ENCODE measurements at places on chromosomes 11 and 22. TPM values are rescaled to one million over a fixed set of nuclear protein-coding genes. Genes with fewer than 3 reads are reported as not detected.

- no peak for DNase-seq
Measured at GRCh38 chr22:21628386-21629254, 1.2 kb downstream of the YDJC start.

- DNase-seq = no peak
Measured at GRCh38 chr22:27504360-27505253, 296.9 kb downstream of the MN1 start.

DNA sequence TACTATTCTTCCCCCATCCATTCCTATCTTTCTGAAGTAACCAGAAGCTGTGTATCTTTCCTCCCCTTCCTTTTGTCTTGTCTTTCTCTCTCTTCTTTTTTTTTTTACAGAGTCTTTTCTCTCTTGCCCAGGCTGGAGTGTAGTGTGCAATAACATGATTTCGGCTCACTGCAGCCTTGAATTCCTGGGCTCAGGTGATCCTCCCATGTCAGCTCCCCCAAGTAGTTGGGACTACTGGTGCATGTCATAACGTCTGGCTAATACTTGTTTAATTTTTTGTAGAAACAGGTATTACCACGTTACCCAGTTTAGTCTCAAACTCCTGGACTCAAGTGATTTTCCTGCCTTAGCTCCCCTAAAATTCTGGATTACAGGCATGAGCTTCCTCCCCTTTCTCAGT lies 86.5 kb downstream of the IGLL5 start:
- no peak for DNase-seq

DNA sequence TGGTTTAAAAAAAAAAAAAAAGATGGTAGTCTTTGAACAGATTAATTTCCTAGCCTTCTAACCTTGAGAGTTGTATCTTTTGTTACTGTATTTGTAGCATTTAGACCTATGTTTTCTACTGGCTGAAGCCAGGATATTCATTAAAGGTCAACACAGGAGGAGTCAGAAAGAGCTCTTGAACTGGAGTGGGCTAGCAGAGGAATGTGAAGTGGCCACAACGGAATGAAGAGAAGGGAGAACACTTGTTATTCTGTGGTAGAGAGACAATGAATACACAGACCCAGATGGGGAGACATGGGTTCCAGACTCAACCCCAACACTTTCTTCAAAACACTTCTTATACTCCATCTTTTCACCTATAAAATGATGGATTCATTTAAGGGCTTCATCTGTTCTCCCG lies 88.1 kb downstream of the RELT start:
- no peak for DNase-seq

- no peak for DNase-seq
Measured at GRCh38 chr11:44029977-44030911, 17.5 kb upstream of the ACCSL start.

DNA sequence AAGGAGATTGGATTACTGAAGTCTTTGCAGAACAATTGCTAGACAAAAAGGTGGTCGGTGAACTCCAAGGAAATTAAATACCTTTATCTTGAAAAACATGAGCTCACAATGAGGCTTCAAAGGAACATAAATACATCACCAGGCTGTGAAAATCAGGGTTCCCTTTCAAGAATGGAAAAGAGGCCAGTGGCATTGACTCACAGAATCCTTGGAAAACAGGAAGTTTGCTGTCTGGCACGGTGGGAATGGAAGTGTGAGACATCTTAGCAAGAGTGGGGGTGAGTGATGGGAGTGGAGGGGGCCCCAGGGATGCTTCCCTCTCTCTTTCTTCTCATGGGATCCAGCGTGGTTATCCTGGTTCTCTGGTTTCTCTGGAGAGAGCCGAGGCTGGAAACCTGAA lies 48.9 kb upstream of the TBCEL start:
- no peak for DNase-seq

DNA sequence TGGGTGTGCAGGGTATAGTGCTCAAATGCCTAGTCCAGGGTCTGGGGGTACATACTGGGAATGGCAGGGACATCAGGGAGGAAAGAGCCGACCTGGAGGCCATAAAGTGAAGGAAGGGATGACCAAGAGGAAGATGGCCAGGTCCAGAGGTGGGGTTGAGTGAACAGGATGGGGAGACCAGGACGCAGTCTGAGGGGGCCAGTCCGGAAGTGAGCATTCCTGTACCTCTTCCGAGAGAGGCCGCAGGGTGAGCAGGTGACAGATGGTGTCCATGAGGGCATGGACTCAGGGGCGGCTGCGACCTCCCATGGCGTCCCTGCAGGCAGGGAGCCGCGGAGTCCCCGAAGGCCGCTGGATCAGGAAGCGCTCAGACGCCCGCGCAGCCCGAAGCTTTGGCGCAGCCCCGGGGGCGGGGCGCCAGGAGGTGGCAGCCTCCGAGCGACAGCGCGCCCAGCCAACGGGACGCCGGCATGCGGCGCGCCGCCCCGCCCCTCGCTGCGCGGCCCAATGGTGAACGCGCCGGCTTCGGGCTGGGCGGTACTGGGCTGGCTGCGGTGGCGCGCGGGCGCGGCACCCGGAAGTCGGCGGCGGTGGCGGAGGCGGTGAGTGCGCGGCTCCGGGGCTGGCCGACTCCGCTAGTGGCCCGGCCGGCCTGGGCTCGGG lies at the start of gene TANGO2:
TANGO2 (plus strand) TSS at position 578 of the 663 bp plus-strand sequence. CDS start 15,689 bp downstream, outside the sequence.
- peak; percentile 92 for DNase-seq

GRCh38 chr11:115817844-115818468 lies 313.7 kb upstream of the CADM1 start:
- no peak for DNase-seq

GRCh38 chr11:93858121-93858775 lies 7.8 kb upstream of the VSTM5 start:
- no peak for DNase-seq

DNA sequence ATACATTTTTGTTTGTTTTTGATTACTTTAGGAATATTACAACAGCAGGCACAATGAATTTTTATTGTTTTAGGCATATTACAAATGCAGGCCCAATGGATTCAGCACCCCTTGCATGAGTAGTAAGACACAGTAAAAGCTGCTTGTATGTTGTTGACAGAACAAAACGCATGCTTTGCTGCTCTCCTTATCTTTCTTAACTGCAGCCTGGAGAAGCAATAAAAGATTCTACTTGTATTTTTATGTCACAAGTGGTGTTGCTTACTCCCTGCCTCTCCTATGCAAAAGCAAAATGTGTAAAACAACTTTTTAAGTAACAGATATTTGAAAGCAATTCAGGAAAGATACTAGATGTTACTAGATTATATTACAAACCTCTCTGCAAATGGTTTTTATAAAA lies 73.9 kb downstream of the TRPC6 start:
- no peak for DNase-seq

DNA sequence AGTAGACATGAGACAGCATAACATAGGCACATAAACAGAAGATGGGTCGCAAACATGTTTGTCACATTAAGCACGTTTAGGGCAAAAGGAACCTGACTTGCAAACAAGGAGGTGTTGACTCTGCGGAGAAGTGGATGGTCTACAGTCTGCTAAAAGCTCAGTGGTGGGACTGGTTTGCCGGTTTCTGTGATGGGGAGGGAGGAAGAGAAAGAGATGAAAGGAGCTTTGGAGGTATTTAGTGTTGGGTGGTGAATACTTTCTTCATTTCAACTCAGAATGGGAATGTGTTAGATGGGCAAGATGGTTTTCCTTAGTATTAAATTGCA lies 191.4 kb upstream of the SORL1-AS1 start:
- DNase-seq = no peak

The TMEM191C gene
- polyA plus RNA-seq = 1.6 TPM

The NPAS4 gene
- polyA plus RNA-seq = not detected

The DMC1 gene
- not detected for polyA plus RNA-seq

The LIF gene
- not detected for polyA plus RNA-seq

Measured in CD14-positive monocyte (primary cell).